ENCODE measurements at places on chromosomes 1 and 21.

DNA sequence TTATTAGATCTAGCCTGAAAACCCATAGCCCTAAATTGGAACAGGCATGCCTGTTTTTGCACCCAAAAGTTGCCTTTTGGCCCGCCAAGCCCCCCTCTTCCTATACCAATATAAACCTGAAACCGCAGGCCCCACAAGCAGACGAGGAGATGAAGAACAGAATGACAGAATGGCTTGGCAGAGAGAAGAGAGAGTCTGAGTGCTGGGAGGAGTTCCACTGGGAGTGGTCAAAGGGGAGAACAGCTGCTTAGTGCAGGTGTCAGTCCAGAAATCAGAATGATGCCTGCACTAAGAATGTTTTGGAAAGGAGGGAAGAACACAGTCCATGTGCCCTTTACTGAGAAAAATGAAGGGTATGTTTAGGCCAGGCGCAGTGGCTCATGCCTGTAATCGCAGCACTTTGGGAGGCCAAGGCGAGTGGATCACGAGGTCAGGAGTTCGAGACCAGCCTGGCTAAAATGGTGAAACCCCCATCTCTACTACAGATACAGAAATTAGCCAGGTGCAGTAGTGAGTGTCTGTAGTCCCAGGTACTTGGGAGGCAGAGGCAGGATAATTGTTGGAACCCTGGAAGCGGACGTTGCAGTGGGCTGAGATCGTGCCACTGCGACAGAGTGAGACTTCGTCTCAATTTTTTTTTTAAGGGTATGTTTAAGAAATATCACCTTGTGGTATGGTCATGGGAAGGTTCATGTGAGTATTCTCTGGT, 9.4 kb downstream of the DYRK1A start:
- DNase-seq: no peak

- DNase-seq: no peak
These were observed 201.7 kb downstream of the NUF2 start for GRCh38 chr1:163523375-163524029.

DNA sequence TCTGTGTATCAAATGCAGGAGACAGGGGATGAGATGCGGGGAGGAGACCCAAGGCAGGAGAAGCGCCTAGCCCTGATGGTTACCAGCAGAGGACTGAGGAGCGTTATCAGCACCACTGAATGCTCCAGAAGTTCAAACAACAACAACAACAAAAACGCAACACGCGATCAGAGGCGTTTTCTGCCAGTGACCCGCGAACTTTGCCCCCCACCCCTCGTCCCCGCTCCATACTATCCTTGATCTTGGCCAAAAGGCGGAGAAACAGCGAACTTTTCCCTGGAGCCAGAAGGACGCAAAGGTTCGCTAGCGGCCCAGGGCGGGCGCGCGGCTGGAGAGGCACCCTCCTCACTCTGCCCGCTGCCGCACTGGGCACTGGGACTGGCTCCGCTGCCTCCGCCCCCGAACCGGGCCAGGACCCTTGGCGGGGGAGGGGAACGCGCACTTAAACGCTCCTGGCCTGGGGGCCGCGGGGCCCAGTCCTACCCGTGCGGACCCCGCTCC, 699 bp downstream of the ECHDC2 start:
- DNase-seq: no peak

DNA sequence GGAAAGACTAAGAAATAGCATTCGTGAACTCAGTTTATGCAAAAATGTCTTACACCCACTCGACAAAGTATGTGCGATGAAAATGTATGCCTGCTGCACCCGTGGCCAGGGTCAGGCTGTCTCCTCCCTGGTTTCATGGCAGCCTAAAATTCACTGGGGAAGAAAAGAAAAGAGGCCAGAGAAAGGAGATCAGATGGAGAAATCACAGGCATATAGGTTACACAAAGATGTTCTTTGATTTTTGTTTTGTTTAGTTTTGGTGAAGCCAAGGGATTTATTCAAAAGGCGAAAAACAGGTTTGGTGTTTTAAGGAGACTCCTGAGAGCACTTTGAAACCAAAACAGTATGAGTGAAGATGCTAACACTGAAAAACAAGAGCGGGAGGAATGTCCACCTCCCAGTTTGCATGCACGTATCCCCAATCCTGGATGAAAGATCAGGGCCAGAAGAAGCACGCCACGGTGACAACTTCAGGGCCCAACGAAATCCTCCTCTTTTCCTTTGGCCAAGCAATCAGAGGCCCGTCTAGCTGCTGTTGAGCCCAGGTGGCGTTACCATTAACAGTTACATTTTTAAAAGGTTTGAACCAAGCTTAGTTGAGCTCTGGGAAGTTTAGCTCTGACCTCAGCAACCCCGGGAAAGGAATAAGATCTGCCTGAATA, 992 bp upstream of the SSX2IP start:
- no peak for DNase-seq

DNA sequence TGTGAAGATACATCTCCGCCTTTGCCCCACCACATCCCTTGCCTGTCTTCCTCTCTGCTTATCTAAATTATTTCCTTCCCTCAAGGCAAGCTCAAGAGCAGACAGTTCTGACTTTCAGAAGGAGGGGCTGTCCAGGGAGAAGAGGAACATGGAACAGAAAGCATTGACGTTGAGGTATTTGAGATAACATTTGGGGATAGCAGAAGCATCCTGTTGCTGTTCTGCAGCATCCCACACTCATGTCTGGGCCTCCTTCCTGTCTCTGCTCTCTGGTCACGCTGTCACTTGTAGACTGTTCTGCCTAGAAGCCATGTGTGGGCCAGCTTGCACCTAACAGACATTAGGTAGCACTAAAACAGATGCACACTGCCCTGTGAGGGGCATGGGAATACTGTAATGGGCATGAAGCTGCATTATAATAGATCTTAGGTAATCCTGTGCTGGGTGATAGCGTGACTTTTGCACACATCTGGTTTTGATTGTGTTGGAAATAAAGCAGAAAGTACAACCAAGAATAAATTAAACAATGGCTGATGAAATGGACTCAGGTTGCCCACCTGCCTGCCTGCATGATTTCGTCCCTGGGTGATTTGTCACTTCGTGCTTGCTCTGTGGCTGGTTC, 660 bp upstream of the RD3 start:
- DNase-seq: no peak

GRCh38 chr1:94103608-94104007, 17.3 kb downstream of the ABCA4 start:
- DNase-seq: no peak

DNA sequence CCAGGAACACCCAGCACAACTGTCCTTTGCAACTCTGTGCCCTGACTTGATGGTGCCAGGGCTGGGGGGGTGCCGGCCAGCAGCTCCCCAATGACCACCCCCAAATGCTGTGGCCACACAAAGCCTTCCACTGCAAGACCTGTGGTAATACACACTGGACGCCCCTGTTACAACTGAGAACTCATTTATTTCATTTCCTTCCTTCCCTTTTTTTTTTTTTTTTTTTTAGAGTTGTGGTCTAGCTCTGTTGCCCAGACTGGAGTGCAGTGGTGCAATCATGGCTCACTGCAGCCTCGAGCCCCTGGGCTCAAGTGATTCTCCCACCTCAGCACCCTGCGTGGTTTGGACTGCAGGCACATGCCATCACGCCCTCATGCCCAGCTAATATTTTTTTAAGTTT, 25.2 kb downstream of the TP73 start:
- no peak for DNase-seq

GRCh38 chr1:167467126-167467710, 51.1 kb downstream of the CD247 start:
- no peak for DNase-seq

DNA sequence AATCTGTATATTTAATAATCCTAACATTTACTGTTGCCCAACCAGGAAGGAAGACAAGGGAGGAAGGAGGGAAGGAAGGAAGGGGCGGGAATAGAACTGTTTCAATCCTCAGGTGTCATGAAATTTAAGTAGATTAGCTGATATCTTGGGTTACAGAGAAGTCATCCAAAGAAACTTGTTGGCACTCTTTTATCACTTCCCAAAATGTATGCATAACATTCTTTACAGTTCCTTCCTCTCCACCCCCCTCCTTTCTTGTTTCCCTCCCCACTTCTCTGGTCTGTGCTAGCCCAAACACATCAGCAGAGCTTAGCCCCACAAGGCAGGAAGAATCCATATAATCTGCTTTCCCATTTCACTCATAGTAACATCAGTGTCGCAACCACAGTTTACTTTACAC, 110.9 kb downstream of the ESRRG start:
- no peak for DNase-seq

DNA sequence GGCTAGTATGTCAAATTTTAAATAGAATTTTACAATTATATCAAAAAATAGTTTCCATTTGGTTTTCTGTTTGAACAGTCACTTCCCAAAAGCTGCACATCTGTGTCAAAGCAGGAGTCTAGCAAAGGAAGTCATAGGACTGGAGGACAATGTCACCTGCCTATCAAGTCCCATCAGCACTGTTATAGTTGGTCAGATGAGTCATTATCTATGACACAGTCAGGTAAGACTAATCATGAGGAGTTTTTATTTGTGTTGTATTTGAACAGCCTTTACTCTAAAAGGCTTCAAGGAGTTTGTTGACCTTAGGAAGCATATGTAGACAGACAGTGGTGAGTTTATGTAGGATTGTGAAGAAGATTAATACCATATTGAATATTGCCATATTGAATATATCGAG, 74.2 kb upstream of the QSOX1 start:
- no peak for DNase-seq

GRCh38 chr1:62998845-62999649, 215.1 kb downstream of the ATG4C start:
- DNase-seq: no peak

DNA sequence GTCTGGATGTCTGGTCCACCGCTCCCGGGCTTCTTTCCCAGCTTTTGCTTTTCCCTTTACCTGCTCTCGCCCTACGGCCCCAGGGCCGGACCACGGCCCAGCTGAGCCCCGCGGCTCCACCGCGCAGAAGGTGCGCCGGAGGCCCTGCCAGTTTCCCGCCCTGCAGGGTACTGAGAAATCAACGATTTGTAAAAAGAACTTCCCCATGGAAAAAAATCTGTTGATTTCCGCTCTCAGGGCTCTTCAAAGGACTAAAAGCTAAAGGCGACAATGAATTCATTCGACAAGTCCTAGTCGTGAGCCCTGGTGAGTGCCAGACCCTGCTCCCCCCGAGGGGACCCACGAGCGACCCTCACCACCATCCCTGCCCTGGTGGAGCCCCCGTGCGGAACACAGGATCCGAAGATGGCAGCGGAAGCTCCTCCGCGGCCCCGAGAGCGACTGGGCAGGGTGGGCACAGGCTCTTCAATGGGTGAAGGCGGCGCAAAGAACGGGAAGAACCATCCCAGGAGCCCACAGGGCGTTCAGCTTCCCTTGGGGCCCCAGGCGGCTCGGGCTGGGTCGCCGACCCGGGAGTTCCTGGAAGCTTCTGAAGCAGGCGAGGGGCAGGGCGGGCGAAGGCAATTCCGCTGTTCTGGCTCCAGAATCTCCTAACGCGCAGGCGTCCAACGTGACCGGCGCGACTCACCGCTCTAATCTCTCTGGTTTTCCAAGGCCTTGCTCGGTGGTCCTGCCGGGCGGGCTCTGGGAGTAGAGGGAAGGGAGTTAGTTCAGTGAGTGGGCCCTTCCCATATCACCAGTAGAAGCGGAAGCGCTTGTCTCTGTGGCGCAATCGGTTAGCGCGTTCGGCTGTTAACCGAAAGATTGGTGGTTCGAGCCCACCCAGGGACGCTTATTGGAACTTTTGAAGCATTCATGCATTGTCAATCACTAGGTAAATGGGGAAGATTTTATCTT, 6.6 kb upstream of the RNU1-2 start:
- DNase-seq: peak; percentile 43

DNA sequence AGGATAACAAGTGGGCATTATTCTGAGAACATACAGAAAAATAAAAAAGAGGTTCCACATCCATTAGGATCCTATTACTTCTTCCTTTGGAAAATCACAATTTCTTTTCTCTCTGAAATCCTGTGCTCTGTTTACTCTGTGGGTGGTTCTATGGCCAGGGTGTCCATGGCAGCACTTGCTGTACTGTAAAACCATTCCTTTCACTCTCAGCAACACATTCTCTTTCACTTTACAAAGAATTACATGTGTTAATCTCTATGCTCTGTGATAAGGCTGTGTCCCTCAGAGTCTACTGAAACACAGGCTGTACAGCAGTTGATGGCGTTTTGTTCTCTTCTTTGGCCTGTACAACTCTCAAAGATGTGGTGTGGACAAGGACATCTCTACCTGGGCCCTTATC, 524.1 kb downstream of the PTBP2 start:
- DNase-seq: no peak

DNA sequence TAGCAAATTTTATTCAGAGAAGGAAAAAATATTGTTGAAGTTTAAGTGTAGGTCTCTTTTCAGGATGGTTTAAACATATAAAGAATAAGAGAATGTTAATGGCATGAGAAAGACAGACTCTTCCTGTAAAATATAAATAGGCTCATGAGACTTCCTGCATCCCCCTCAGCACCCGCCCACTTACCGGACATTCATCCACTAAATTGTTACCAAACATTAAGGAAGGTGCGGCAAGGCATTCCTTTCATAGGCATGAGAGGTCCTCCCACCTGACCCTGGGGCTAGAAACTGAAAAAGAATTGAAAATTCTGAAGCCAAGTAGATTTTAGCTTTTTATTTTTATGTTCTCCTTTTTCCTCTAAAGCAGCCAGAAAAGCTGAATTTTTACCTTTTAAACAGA, 10.6 kb upstream of the USP1 start:
- no peak for DNase-seq

GRCh38 chr1:232183266-232183800, 446.6 kb downstream of the SIPA1L2 start:
- DNase-seq: no peak

GRCh38 chr1:66373157-66373591, 160.8 kb upstream of the SGIP1 start:
- no peak for DNase-seq

DNA sequence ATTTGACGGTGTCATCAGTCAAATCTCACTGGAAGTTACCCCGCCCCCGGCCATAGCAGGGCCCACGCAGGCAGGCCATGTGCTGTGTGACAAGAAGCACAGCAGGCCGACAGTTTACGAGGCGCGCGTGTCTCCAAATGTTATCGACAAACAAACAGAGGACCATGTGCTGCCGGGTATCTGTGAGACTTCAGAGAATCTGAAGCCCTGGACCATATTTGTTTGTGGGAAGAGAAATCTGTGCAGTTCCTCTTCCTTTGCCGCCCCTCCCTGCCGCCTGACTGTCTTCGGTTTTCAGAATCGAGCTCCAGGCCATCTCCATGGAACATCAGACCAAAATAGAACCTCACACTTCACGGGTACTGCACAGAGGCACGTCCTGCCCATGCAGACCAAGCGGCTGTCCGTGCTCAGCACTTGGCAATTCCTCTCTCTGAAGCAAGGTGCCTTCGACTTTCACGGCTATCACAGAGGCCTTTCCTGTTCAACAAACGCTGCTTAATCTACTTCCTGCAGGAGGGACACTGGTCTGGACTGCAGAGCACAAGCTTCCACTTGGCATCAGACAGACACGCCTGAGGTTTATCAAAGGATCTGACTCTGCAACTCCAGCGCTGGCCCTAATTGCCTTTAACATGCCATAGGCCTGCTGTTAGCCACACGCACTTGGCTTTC, 135.7 kb upstream of the KRTAP19-8 start:
- DNase-seq: no peak

DNA sequence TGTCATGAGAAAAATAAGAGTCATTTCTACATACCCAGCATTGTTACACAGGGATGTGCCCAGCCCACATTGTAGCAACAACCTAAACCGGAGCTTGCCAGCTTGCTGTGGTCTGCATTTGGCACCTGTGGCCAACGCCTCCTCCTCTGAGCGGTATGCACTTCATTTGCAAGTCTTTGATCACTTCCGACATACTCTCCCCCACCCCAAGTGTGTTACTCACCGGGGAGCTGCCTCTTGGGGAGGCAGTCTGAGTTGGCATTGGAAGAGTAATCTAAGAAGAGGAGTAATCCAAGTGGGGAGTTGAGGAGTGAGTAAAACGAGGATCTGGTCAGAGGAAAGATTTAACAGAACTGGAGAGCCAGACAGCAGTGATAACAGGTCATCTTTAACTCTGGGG, 3.8 kb downstream of the BCL9 start:
- DNase-seq: peak; percentile 72

Measured in activated CD4-positive, alpha-beta T cell treated with anti-CD3 and anti-CD28 coated beads for 1 hour (primary cell).